ENCODE measurements at places on chromosomes 3 and 15.

DNA sequence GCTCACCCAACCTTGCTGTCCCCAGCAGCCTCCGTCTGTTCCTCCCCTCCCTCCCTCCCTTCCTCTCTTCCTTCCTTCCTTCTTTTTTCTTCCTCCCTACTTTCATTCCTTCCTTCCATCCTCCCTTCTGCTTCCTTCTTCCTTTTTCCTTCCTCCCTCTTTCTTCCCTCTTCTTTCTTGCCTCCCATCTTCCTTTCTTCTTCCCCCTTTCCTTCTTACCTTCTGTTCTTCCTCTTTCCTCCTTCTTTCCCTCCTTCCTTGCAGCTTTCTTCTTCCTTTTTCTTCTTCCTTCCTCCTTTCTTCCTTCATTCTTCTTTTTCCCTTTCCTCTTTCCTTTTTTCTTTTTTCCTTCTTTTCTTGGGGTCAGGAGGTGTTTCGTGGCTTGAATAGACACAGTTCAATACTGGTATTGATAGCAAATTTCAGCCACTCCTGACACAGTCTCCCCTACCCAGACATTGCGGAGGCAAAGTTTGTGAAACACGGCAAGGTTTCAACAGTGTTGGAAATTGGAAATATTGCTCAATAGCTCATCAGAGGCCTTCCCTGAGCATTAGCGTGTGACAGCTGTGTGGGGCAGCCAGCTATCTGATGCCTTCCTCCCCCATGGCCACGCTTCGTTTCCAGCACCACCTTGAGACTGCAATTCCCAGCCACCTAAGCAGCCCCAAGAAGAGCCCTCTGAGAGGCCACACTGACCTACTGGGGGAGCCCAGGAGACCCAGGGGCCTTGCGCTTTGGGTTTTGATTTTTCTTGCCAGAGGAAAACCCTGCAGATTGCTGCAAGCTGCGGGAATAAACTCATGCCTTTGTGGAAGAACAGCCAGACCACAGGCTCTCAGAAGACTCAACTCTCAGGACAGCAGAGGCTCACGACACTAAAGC, 82.2 kb downstream of the KLF15 start:
- no peak for DNase-seq

- DNase-seq, result no peak
Observed at GRCh38 chr3:154952553-154952952, 127.6 kb upstream of the MME start.

GRCh38 chr3:18008706-18009368, 266.4 kb upstream of the TBC1D5 start:
- DNase-seq, result no peak

- no peak for DNase-seq
Observed at GRCh38 chr3:144822671-144823070, 851.0 kb downstream of the DIPK2A start.

DNA sequence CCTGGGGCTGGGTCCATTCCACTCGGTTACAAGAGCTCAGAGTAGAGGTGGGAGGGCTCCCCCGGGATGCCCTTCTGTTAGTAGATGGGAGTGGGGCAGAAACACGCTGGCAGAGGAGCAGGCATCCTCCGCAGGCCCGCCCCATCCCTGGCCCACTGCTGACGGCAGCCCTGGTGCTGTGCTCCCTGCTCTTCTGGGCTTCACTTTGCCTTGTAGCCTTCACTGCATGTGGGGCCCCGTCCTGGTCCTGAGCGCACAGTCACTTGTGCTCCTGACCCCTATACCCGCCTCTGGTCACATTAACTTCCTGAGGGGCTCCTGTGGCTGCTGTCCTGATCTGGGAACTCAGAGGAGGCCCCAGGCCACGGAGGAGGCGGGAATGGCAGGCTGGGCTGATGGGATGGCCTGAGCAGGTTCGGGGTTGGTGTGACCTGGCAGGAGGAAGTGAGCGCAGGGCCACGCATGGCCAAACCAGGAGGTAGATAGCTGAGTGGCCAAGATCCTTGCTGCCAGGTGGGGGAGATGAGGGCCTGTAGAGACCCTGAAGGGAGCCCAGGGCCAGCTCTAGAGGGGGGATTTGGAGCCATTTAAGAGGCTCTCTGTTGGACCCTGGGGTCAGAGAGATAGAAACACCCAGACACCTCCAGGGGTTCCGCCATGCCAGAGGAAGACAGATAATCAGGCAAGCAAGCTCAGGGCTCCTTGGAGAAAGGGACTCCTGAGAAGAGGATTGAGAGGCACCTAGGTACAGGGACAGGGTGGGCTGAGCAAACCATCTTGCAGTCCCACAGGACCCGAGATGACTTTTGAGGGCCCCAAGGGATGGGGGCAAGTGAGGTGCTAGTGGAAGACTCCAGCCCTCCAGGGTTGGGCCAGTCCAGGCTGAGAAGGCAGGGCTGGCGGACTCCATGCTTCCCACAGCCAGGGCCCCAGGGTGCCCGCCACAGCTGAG, 92.2 kb upstream of the PRR23E start:
- no peak for DNase-seq

GRCh38 chr3:127457094-127457475, 133.4 kb downstream of the TPRA1 start:
- DNase-seq, result no peak

DNA sequence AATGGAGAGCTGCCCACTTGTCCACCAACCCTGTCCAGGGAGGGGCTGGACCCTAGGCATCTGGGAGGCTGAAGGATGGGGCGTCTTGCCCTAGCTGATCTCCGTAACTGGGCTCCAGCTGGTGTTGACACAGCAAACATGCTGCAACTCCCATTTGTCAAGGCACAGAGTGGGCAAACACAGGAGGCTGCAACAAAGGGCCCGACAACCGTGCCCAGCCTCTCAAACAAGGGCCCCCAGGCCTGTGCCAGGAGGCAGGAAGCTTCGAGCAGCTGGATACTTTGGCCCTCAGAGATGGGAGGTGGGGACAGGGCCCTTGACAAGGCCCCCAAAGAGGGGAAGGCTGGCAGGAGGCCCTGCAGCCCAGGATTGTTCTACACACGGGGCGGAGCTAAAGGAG, 64.2 kb upstream of the TMEM115 start:
- no peak for DNase-seq

GRCh38 chr15:78651007-78651406, 10.0 kb upstream of the CHRNB4 start:
- no peak for DNase-seq

GRCh38 chr3:139870000-139870675, 64.8 kb upstream of the CLSTN2 start:
- no peak for DNase-seq

- no peak for DNase-seq
Observed at GRCh38 chr15:63221346-63221745, 31.9 kb downstream of the RAB8B start.

GRCh38 chr3:48690846-48691458, 5.2 kb upstream of the NCKIPSD start:
- no peak for DNase-seq

GRCh38 chr15:99721104-99721778, 12.0 kb downstream of the LYSMD4 start:
- no peak for DNase-seq

GRCh38 chr3:149781741-149782140, 10.6 kb downstream of the ANKUB1 start:
- DNase-seq, result no peak

- DNase-seq, result no peak
Observed at GRCh38 chr3:109432833-109433232, 95.5 kb upstream of the DPPA4 start.

DNA sequence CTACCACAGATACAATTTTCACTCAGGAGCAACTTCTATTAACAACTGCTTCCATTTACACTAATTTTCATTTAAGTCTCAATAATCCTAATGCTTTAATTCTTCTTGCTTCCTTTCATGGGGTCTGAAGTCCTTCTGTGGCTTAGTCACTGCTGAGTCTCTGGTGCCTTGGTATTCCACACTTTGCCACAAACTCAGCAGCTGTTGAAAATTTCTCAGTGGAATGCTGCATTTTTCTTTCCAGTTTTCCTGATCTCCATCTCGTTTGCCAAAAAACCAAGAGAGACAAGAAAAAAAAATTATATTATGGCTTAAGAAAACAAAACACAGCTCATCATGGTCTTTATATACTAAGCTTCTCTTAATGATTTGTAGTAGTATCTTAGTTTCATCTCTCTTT, 269.2 kb upstream of the AZI2 start:
- no peak for DNase-seq

DNA sequence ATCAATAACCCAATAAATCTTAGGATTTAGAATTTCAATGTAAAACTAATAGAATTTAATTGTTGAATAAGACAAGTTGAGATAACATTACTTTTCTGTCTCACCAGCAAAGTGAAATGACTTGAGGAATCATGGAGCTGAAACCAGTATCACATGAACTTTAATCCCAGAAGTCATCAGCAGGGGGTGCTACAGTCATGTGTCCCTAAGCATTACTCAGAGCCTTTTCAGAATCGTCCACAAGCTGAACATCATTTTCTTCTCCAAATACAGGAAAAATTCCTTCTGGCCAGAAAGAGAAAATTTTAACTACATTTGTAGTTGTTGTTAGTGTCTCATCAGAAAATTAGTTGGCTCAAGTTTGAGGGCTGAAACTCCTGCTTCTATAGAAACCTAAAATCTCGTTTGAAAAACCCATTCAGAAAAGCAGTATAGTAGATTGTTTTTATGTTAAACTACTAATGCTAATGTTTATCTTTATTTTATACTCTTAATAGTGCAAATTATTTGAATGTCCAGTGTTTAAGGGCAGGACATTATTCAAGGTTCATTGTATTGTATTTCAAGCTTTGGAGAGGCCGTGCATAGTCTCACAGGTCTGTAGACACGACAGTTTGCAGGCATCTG, 384.1 kb downstream of the PLOD2 start:
- no peak for DNase-seq

GRCh38 chr3:124557433-124558232, 172.6 kb upstream of the UMPS start:
- DNase-seq, result no peak

- DNase-seq, result no peak
Observed at GRCh38 chr3:64221571-64222257, 3.6 kb downstream of the PRICKLE2 start.

DNA sequence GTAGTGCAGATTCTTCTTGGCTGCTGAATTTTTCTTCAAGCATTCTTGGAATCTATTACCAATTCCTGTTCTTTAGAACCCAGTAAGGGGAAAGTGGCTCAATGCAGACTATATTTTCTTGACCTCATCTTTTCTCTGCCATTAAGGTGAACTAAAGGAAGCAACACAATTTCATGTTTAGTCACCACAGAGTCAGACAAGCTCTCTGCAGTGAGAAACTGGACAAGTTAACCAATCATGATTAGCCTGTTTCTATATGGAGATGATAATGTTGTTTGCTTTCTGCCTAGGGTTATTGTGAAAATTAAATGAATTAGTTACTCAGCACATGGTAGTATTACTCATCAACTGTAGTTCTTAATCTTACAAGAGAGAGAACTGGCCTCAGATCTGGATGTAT, 1075.1 kb downstream of the AGBL1 start:
- no peak for DNase-seq

- DNase-seq, result no peak
Observed at GRCh38 chr15:62770752-62771151, 271.8 kb upstream of the TPM1 start.

- no peak for DNase-seq
Observed at GRCh38 chr3:25485673-25486072, 57.6 kb downstream of the RARB start.

DNA sequence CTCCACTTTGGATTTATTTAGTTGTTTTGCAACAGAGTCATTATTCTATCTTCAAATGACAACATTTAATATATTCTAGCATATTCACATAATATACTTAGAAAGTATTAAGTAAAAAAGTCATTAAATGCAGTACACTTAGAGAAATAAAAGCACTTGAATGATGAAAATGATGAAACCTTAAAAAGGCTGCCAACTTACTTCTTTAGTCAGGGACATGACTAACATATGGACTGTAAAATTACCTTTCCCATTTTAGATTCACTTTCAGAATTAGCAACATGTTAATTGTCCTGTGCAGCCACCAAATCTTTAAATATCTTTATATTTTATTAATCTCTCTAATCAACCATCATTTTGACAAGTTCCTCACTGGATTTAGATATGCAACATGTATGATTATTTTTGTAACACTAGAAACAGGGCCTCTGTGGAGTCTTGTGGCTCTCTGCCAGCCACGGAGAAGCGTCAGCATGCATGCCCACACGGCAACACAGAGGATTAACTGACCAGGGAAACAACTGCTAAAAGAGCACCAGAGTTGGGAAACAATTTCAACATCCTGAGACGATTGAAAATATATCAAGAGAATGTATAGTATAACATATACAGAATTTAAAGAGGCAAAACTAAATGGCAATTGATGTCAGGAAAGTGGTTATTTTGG, 95.7 kb downstream of the ANO10 start:
- DNase-seq, result no peak

- no peak for DNase-seq
Observed at GRCh38 chr3:153285194-153285641, 123.2 kb downstream of the RAP2B start.

DNA sequence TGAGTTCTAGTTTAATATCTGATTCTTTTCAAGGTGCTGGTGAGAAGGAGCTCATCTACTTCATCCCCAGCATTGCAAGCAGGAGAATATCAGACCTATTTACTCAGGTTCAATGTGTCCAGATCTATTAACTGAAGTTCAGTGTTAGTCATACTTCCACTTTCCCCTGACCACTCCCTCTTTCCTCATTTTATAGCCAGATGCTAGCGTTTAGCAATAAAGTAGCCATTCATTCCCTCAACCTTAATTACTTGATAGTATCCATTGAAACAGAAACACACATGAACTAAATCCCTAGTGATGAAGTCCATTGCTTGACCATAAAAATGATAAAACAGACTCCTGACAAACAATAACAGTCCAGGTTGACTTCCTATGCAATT, 60.0 kb downstream of the RPL22L1 start:
- DNase-seq, result no peak

DNA sequence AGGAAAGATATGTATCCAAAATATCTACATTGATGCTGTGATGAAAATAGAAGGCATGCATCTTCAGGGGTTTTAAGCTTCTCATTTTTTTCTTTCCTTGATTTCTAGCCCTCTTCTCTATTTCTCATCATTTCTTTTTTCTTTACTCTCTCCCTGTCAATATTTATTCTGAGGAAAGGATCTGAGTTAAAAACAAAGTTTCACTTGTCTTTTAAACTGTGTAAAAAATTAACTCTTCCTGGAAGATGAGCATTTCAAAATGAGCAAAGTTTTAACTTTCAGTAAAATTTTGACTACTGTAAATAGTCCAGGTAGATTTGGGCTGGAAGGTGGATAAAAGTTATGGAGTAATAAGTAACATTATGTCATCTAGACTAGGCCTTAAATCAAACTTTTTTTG, 500.2 kb upstream of the GBE1 start:
- no peak for DNase-seq

DNA sequence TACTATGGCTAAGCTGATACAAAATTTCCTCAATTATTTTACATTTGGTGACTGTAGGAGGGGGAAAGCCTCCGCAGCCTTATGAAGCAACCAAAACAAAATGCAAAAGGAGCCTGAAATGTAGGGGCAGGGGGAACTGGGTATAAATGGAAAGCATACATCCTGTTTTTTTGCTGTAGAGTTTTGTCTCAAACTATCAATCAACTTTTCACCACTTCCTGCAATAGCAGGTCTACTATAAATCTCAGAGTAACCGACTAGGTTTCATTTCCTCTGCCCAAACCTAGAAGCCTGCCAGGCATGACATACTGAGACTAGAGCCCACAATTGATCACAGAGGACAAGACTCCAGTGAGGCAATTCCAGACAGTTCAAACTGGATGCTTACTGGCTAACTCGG, 91.3 kb downstream of the SHQ1 start:
- DNase-seq, result peak; percentile 51
